ENCODE measurements at places on chromosomes 16 and 17. TPM values are rescaled to one million over a fixed set of nuclear protein-coding genes. Genes with fewer than 3 reads are reported as not detected.

TMIGD1 gene
- not detected for total RNA-seq

FOXN1 gene
- total RNA-seq = not detected

SCRN2 gene
- total RNA-seq = 34.9 TPM

GRAP gene
- 0.21 TPM for total RNA-seq

TMEM220 gene
- total RNA-seq = 9.3 TPM

RPL27 gene
- total RNA-seq = 513 TPM

CHST4 gene
- total RNA-seq = 1.1 TPM

SOX9 gene
- total RNA-seq = 79.5 TPM

G6PC1 gene
- total RNA-seq = 0.08 TPM

UBE2O gene
- total RNA-seq = 47.5 TPM

DNA sequence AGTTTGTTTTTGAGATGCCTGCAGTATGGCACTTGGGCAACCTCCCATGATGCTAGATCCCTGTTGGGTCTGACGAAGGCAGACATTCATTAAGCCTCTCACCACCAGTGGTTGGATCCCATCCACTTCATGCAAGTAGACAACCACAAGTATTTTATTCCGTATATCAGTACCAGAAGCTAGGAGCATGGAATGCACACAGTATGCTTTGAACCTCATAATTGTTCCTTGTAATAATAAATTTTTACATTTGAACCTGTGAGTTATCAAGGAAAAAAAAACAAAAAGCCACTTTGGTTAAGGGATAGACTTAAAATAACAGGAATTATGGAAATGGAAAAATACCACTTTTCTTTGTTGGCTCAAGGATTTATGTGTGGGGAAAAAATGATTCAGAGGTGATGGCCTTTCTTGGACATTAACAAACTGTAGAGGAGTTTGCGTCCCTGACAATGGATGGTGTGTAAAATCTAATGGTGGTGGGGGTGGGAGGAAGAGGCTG, 107.1 kb upstream of the KCNJ16 start:
- no peak overlapping the region for H3K4me3 ChIP-seq
- H3K4me1 ChIP-seq = no peaks in the 10 kb centered on the region
- no peaks in the 10 kb centered on the region for H3K36me3 ChIP-seq

DNA sequence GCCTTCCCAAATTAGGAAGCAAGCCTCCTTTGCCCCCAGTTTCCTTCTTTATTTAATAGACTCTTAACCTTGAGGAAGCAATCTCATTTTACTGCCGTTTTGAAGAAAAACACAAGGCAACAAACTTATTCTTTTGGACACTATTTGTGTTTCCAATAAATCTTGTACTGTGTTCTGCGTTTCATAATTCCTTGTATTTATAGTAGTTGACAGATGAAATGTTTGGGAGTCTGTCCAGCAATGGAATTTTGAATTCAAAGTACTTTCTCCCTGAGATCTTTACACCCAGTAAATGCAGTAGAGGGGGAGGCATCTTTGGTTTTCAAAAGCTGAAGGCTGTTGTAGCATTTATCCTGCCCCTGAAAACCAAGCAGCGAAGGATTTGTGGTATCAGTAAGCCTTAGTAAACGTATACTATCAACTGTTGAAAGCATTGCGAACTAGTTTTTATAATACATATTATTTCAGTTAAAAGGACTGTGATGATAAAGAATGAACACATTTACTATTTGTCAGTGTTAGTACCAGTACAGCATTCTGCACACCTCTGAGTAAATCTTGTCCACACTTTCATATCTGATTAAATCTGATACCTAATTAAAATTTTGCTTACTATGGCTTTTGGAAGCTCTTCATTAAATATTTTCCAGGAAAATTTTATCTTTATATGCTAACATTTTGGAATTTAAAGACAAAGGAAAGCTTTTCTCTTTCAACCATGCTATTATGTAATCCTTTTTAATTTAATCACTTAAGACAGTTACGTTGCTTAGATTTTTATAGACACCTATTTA, 83.1 kb downstream of the TNRC6C start:
- H3K27ac ChIP-seq = no peak overlapping the region
- no peak for DNase-seq
- H3K36me3 ChIP-seq = no peaks in the 10 kb centered on the region

- H3K4me1 ChIP-seq = no peaks in the 10 kb centered on the region
- DNase-seq = no peak
- H3K27ac ChIP-seq = no peak overlapping the region
- no peaks in the 10 kb centered on the region for H3K36me3 ChIP-seq
- H3K4me3 ChIP-seq = no peak overlapping the region
Observed at GRCh38 chr17:12744786-12745185, 44.5 kb upstream of the ARHGAP44 start.

DNA sequence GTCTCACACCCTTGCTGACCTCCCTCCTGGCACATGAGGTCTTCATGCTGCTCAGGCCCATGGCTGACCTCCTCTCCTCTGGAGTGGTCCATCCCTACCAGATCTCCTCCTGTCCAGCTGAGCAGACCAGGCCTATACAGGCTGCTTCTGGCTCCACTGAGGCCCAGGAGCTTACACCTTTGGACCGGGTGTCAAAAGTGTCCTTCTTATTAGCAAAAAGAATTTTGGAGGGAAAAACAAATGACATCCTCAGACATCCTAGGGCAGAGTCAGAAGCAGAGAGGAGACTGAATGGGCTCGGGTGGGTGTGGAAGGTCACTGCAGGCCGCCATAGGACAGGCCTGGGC, 38.1 kb downstream of the WSB1 start:
- H3K27me3 ChIP-seq = no peaks in the 10 kb centered on the region
- no peak overlapping the region for H3K4me3 ChIP-seq
- H3K4me1 ChIP-seq = peaks cover 12% of the 10 kb centered on the region
- DNase-seq = no peak
- H3K27ac ChIP-seq = peak overlapping the region; percentile 83

GRCh38 chr17:75557075-75557851, 30.3 kb upstream of the MYO15B start:
- DNase-seq = no peak
- peaks cover 71% of the 10 kb centered on the region for H3K4me1 ChIP-seq
- no peaks in the 10 kb centered on the region for H3K36me3 ChIP-seq
- no peaks in the 10 kb centered on the region for H3K27me3 ChIP-seq
- H3K4me3 ChIP-seq = no peak overlapping the region

DNA sequence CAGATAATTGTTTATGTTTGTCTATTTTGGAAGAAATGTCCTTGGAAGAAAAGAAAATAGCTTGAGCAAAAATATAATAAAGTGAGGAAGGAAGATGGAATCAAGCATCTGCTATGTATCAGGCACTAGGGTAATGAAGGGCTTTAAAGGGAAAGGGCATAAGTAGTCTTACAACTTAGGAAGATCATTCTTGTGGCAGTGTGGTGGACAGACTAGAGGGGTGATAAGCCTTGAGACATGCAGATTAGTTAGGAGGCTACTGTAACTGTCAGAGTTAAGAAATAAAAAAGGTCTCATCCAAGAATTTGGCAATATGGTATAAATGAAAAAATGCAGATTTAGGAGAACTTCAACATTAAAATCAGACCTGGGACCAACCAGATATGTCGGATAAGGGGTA, 14.9 kb downstream of the FAM222B start:
- H3K27ac ChIP-seq = no peak overlapping the region
- no peaks in the 10 kb centered on the region for H3K4me1 ChIP-seq
- no peaks in the 10 kb centered on the region for H3K27me3 ChIP-seq
- no peak overlapping the region for H3K4me3 ChIP-seq
- H3K36me3 ChIP-seq = no peaks in the 10 kb centered on the region
- no peak for DNase-seq

GRCh38 chr17:15952048-15952532, 7.2 kb downstream of the ADORA2B start:
- no peak overlapping the region for H3K4me3 ChIP-seq
- no peaks in the 10 kb centered on the region for H3K27me3 ChIP-seq
- H3K36me3 ChIP-seq = no peaks in the 10 kb centered on the region
- H3K27ac ChIP-seq = peak overlapping the region; percentile 90
- DNase-seq = no peak

GRCh38 chr16:87555647-87556046, 46.7 kb upstream of the JPH3 start:
- no peak overlapping the region for H3K4me3 ChIP-seq
- no peak for DNase-seq
- no peak overlapping the region for H3K27ac ChIP-seq
- no peaks in the 10 kb centered on the region for H3K4me1 ChIP-seq
- H3K36me3 ChIP-seq = no peaks in the 10 kb centered on the region

- no peaks in the 10 kb centered on the region for H3K4me1 ChIP-seq
- H3K4me3 ChIP-seq = no peak overlapping the region
- DNase-seq = no peak
- no peaks in the 10 kb centered on the region for H3K27me3 ChIP-seq
Observed at GRCh38 chr17:56744721-56745120, 89.0 kb downstream of the C17orf67 start.

- H3K27me3 ChIP-seq = no peaks in the 10 kb centered on the region
- no peak overlapping the region for H3K4me3 ChIP-seq
- H3K4me1 ChIP-seq = no peaks in the 10 kb centered on the region
- H3K36me3 ChIP-seq = no peaks in the 10 kb centered on the region
Observed at GRCh38 chr17:79513820-79514535, 96.9 kb downstream of the RBFOX3 start.

GRCh38 chr17:27778183-27778582, 22.1 kb downstream of the NOS2 start:
- H3K36me3 ChIP-seq = no peaks in the 10 kb centered on the region
- H3K27me3 ChIP-seq = no peaks in the 10 kb centered on the region
- DNase-seq = no peak

GRCh38 chr16:81821436-81822128, 42.5 kb downstream of the PLCG2 start:
- no peak for DNase-seq
- no peak overlapping the region for H3K4me3 ChIP-seq
- H3K27me3 ChIP-seq = no peaks in the 10 kb centered on the region
- H3K36me3 ChIP-seq = no peaks in the 10 kb centered on the region
- H3K27ac ChIP-seq = no peak overlapping the region
- H3K4me1 ChIP-seq = no peaks in the 10 kb centered on the region

- DNase-seq = no peak
- H3K36me3 ChIP-seq = peaks cover 3% of the 10 kb centered on the region
- H3K27me3 ChIP-seq = no peaks in the 10 kb centered on the region
- no peak overlapping the region for H3K4me3 ChIP-seq
Observed at GRCh38 chr17:21215935-21216334, 2.0 kb upstream of the TMEM11 start.

DNA sequence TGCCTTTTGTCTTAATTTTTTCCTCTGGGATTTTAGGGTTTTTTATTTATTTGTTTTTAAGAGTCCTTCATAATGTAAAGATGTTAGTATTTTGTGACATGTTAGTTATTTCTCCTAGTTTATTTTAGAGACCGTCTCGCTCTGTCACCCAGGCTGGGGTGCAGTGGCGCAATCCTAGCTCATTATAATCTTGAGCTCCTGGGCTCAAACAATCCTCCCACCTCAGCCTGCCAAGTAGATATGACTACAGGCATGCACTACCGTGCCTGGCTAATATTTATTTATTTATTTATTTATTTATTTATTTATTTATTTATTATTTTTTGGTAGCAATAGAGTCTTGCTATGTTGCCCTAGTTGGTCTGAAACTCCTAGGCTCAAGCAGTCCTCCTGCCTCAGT, 37.4 kb upstream of the ARHGAP17 start:
- H3K4me3 ChIP-seq = no peak overlapping the region
- DNase-seq = no peak
- no peaks in the 10 kb centered on the region for H3K27me3 ChIP-seq
- H3K27ac ChIP-seq = peak overlapping the region; percentile 97
- H3K36me3 ChIP-seq = no peaks in the 10 kb centered on the region
- peaks cover 40% of the 10 kb centered on the region for H3K4me1 ChIP-seq

DNA sequence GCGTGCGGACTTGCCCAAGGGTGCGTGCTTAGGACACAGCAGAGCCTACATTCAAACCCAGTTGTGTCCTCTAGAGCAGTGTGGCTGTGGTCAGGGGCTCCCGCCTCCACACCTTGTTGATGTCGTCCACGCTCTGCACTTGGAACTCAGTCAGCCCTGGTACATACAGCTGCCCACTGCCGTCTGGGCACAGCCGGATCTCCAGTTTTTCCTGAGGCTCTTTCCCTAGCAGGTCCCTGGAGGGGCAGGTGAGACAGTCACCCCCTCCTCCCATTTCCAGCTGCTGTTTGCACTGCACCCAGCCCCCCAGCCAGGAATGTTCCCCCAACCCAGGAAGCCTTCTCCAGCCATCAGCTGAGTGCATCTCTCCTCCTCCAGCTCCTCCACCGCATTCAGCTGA, 25.7 kb downstream of the KATNB1 start:
- no peaks in the 10 kb centered on the region for H3K4me1 ChIP-seq
- H3K27ac ChIP-seq = no peak overlapping the region

DNA sequence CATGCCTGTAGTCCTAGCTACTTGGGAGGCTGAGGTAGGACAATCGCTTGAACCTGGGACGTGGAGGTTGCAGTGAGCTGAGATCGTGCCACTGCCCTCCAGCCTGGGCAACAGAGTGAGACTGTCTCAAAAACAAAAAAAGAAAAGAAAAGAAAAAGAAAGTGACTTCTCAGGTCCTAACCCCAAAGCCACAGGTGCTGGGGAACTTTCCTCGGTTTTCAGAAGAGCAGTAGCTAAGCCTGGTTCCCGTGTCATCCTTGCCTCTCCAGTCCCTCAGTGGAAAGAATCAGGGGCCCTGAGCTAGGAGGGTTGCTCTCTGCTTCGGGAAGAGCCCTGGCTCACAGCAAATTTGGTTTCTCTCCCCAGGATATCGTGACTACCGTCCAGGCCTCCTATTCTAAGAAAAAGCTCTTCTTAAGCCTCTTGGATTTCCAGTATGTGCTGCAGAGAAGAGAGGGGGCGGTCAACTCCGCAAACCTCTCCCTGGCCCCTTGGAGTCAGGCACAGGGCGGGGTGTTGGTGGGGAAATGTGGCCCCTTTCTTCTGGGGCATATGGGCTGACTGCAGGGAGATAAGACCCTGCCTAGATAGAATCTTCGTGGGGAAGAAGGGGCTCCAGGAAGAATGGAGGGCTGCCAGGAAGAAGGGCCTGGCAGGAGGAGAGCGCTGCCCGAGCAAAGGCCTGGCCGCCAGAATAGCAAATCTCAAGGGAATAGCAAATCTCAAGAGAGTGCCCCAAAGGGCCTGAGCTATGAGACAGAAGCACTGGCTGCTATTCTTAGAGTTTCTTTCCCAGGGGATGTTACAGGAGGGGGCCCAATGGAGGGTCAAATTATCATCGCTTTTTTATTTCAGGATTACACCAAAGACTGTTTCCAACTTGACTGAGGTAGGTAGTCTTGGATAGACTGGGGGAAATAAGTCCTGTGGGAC, 8.3 kb upstream of the NLRC5 start:
- no peak overlapping the region for H3K4me3 ChIP-seq
- DNase-seq = no peak
- H3K36me3 ChIP-seq = no peaks in the 10 kb centered on the region
- no peak overlapping the region for H3K27ac ChIP-seq
- H3K27me3 ChIP-seq = no peaks in the 10 kb centered on the region
- no peaks in the 10 kb centered on the region for H3K4me1 ChIP-seq

DNA sequence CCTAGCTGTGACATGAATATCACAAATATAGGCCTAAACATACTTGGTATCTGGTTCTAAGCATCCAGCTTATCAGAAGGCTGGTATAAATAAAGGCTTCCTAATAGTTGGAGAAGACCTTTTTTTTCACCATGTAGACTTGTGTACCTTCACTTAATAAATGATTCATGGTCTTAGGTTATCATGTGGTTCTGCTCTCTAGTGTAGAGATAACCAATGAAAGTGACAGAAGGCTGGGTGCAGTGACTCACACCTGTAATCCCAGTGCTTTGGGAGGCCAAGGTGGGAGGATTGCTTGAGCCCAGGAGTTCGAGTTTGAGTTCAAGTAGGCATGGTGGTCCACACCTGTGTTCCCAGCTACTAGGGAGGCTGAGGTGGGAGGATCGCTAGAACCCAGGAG, 3.1 kb downstream of the DDX19A start:
- H3K27me3 ChIP-seq = no peaks in the 10 kb centered on the region
- no peak overlapping the region for H3K4me3 ChIP-seq
- no peak overlapping the region for H3K27ac ChIP-seq
- peaks cover 10% of the 10 kb centered on the region for H3K36me3 ChIP-seq
- peaks cover 7% of the 10 kb centered on the region for H3K4me1 ChIP-seq

Measured in Panc1 (cell line).